Right kidney (tissue), 9 donors: ENCODE measurements at places on chromosomes 5 and 9.

- no peak for DNase-seq
Observed at GRCh38 chr9:121592265-121592664, 59.2 kb upstream of the DAB2IP start.

- DNase-seq, result no peak
Observed at GRCh38 chr5:133930061-133930812, 38.2 kb downstream of the C5orf15 start.

GRCh38 chr9:14418301-14418940 lies 104.5 kb upstream of the NFIB start:
- no peak for DNase-seq

DNA sequence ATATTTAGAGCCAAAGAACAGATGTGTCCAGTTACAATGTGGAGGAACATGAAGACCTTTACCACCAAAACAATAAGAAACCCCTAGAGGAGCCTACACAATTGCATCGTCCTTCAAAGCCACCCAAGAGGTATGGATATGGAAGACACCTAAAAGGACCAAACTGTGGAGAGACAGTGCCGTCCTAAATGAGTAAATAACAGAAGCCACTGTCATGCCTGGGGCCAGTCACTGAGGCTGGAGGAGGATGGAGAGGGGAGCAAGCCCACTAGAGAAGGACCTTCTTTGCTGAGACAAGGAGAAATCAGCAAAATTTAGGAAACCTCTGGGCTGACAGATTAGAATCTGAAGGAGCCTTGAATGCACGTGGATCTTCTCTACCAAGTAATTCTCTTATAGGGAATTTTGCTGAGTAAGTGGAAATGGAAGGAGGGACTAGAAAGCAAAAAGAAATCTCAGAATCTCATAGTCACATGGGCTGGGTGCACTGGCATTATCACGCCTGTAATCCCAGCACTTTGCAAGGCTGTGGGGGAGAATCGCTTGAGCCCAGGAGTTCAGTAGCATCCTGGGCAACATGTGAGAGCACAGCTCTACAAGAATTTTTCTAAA lies 27.6 kb downstream of the PLEKHG4B start:
- DNase-seq, result no peak

GRCh38 chr5:137399911-137400310 lies 99.2 kb downstream of the SPOCK1 start:
- no peak for DNase-seq

DNA sequence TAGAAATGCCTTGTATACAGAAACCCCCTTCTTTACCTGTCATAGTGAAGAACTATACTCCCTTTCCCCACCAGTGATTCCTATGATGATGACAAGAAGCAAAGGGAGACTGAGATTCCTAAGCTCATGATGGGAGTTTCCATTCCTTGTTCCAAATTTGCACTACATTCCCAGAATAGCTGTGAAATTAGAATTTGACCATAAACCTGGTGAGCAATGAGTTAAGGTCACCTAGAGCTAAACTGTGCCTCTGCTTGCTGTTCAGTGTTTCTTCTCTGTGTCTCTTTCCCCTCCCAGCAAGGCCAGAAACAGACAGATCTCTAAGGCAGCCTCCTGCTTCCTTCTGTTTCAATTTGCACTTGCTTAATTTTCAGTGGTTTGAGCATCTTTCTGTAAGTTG lies 332.1 kb downstream of the PIK3R1 start:
- no peak for DNase-seq

GRCh38 chr5:126139773-126140172 lies 283.4 kb upstream of the GRAMD2B start:
- no peak for DNase-seq

DNA sequence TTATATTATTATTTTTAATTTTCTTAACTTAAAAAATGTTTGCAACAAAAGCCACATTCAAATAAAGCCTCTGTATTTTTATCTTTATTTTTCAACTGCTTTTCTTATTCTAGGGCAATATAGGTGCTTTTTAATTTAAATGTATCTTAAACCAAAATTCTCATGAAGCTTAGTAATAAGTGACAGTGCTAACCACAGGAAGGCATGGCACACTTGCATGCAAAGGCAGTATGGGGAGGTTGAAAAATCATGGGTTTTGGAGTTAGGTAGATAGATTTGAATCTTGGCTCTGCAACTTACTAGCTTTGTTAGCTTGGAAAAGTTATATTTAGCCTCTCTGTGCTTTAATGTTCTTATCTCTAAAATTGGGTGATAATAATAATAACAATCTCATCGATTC lies 458.0 kb downstream of the DMAC1 start:
- no peak for DNase-seq

DNA sequence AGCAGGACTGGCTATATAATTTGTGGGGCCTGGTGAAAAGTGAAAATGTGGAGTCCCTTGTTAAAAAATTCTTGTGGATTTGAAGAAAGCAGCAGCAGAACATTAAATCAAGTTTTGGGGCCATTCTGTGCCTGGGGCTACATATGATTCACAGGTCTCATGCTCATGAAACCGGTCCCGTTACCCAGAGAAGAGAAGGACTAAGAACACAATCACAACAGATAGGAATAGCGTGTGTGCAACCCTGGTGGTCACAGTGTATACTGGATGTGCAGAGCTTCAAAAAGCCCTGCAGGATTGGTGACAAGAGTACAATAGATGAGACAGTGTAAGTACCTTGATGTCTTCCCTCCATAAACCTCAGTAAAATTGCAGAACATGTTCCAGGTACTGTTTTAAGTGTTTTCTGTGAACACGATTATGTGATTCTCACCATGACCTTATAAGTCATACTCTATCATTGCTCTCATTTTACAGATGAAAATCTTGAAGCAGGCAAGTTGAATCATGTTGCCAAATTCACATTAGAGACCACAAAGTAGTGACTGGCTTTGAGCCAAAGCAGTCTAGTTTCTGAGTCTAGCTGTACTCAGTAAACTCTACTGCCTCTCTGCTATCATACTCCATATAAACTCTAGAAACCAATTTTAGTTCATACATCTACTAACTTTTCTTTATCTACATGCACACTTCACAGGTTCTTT lies 636.5 kb downstream of the TAF11L14 start:
- DNase-seq, result no peak

DNA sequence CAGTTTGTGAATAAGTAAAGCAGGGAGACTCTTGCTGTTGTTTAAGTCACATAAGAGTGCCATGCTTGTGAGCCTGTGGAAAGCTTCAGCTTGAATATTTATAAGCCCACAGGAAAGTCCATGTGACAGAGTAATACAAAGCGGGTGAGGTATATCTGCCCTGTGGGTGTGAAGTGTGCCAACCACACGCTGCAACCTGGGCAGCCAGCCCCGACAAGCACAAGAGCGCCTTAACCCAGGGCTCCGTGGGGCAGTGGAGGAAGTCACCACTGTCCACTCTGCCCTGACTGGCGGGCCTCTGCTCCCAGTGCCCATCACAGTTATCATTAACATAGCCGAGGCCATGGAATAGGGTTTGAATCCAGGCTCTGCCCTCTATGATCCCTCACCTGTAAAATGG lies 132.2 kb downstream of the SCAMP1 start:
- no peak for DNase-seq

- no peak for DNase-seq
Observed at GRCh38 chr5:15748266-15748665, 248.3 kb downstream of the FBXL7 start.

GRCh38 chr5:131230406-131230805 lies 33.4 kb upstream of the CDC42SE2 start:
- no peak for DNase-seq

GRCh38 chr5:138182808-138183207 lies 3.9 kb downstream of the KIF20A start:
- DNase-seq, result no peak

GRCh38 chr5:128949847-128950546 lies 15.3 kb upstream of the SLC27A6 start:
- no peak for DNase-seq

DNA sequence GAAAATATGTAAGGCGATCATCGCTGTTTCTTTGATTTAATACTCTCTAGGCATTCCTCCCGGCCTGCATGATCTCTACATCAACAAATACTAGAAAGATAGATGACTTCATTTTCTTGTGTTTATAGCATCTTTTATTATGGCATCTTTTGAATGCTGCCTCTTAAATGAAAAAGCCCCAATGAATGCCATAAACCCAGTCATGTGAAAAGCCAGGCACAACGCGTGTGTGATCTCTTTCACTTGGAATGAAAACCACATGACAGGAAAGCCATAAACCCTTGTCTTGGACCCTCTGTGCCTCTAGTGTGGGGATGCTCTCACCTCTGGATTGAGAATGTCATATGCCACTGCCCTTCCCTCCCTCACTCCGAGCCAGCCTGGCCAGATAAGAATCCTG lies 476.2 kb downstream of the SEMA5A start:
- no peak for DNase-seq

DNA sequence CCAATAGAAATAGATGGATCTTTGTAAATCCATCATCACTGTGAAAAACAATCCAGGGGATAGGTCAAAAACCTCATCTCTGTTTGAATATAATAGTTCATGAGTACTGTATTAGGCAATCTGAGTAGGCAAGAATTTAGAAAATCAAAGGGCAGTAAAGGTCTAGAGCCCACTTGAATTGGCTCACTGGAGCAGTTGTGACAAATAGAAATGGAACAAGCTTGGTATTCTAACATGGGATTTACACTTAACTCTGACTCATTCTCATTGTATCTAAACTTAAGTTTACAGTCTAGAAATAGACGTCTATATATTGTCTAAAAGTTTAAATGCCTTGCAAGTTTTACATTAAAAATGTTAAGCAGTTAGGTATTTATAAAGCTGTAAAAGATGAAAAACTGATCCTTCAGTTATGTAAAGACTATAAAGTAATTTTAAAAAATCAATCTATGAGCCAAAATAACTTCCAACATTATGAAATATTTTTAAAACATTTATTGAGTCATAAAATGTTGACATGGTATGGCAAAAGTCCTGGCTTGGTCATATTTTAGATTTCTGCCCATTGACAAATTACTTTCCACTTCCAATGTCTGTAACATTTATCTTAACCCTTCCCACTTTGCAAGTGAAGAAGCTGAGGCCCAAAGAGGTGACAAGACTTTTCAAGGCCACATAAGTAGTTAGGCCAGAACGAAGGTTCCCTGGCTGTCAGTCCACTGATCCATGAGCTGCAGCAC lies 203.7 kb upstream of the NREP start:
- DNase-seq, result no peak

DNA sequence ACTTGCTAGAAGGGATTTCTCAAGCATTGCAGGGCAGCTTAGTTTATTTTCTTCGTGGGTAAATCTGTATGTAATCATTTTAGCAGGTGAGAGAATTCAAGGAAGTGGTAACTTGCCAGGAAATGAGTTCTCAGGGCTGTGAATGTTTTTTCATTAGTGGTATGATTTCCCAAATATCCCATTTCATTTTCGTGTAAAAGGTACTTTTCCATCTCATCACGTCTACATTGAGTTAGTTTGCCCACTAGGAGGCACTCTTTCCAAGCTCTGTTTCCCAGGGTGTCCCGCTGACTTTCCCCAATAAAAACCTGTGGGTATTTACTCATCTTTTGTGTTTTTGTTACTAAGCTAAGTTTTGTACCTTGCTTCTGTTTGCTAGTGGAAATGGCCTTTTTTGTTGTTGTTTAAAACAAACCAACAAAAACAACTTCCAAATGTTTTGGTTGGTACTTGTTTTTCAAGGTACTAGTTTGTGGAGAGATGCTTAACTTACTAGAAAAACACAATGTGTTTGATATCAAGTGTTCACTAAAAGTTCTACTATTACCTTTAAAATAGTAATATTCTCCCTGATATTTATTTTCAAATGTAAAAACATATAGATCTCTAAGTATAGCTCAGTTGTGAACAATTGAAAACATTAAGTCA lies 373.6 kb downstream of the ADGRV1 start:
- DNase-seq, result no peak

GRCh38 chr5:119398727-119399466 lies 43.1 kb downstream of the TNFAIP8 start:
- no peak for DNase-seq

GRCh38 chr5:38718771-38719391 lies 126.9 kb upstream of the OSMR start:
- DNase-seq, result no peak

DNA sequence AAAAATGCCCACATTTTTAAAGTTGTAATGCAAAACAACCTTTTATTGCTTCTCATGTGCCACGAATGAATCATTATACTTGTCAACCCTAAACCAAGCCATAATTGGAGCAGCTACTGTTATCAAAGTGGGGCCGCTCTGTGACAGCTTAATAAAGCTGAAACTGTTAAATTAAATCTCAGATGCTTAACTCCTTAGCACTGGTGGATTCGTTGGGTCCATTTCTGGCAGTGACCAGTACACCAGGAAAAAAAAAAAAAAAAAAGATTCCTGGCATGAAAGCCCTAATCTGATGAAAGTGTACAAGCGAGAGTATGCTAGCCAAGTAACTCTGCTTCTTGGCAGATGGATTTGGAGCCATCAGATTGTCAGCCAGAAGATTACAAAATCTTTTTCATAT lies 164.8 kb downstream of the ZSWIM6 start:
- DNase-seq, result no peak

DNA sequence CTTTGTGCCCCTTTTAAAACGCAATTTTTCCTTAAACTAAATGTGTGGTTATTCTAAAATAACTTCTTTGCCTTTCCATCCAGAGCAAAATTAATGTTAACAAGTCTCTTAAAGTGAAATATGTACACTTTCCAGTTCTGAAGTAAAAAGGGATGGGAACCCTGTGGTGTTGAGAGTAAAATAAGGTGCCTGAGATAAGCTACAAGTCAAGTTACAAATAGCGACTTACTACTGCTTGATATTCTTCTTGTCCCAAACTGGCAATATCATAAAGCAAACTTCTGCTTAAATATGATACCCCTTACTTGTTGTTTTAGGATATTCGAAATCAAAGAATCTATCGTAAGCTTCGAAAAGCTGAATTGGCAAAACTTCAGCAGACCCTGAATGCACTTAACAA lies 18.3 kb upstream of the F2R start:
- DNase-seq, result no peak

- DNase-seq, result no peak
Observed at GRCh38 chr5:32802764-32803163, 91.6 kb downstream of the NPR3 start.

DNA sequence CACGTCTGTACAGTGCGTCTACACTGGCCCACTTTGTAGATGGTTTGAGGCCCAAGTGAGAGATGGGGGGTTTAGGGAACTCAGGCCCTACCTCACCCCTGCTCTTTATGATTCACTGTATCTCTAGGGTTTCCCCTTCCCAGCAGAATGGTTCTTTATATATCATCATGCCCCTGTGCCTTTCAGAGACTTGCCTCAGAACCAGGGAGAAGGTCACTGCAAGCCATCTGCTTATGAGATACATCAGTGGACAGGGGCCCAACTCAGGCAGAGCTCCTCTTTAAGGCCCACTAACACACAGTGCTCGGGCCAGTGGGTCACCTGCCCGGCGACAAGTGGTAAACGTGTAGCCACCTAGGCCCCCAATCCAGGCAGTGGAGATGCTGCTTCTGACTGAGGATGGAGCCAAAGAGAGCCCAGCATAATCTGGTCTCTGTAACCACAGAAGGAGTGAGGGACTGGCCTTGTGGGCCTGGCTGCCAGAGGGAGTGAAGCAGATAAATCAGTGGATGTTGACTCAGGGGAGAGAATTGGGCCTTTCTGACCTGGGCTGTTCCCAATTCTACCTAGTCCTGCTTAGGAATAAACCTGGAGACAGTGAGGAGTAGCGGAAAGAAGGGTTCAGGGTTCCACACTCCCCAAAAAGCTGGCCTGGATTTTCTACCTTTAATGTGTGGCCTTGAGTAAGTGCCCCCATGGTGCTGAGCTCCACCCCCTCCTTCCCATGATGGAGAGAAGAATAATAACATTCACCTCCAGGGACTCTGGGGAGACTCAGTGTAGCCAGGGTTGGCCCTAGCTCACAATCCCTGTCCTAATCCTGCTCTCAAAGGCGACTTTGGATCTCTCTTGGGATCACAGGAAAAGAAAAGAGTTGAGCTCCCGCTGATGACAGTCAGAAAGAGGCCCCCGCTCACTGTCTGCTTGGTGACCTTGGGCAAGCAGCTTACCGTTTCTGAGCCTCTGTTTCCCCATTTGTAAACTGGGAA lies 2.8 kb upstream of the DUSP1 start:
- DNase-seq, result no peak
